Dermis microvascular lymphatic vessel endothelial cell (primary cell): ENCODE measurements at places on chromosomes 3 and 15. TPM values are rescaled to one million over a fixed set of nuclear protein-coding genes. Genes with fewer than 3 reads are reported as not detected.

DNA sequence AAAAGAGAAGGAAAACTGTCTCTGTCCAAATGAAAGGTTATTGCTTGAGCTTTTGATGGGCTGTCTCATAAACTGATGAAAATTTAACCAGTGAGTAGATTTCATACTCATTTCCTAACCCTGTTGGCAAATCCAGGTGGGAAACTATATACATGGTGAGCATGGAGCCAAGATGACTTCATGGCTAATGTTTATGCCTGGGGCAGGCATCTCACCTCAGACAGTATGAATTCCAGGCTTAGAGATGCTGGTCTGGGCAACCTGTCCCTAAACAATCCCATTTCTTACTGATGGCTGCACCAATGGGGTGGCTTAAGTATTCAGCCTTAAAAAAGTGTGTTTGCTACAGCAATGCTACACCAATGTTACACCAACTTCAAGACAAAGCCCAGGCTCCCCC is 58.1 kb downstream of the SLTM start:
- no peak for DNase-seq

DNA sequence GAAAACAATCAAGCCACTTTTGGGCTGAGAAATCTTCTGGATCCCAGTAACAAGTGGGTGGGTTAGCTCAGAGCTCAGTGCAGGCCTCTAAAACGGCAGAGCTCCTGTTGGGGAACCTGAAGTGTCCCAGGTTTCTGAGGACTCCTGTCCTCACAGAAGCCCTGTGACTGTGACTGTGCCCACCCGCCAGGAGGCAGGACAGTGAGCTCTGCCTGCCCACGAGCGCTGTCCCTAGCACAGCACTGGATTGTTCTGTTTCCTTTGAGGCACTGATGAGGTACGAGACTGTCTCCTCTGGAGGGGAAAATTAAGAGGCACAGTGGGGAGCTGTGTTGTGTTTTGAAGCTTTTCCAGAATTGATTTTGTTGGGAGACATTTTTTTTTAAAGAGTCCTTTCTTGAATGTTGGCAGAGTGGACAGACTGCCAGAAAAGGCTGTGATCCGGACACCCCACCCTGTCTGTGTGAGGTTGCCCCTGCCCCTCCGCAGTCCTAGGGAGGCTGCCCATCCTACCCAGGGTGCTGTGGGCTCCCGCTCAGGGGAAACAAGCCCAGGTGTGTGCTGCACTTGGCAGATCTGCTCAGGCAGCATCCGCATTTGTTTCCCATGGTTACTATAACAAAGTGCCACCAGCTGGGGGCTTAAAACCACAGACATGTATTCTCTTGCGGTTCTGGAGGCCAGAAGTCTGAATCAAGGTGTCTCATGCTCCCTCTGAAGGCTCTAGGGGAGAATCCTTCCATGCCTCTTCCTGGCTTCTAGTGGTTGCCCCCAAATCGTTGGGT is 66.6 kb upstream of the LARS2 start:
- no peak for DNase-seq

- DNase-seq = no peak
Measured at GRCh38 chr3:30858894-30859389, 35.5 kb downstream of the GADL1 start.

DNA sequence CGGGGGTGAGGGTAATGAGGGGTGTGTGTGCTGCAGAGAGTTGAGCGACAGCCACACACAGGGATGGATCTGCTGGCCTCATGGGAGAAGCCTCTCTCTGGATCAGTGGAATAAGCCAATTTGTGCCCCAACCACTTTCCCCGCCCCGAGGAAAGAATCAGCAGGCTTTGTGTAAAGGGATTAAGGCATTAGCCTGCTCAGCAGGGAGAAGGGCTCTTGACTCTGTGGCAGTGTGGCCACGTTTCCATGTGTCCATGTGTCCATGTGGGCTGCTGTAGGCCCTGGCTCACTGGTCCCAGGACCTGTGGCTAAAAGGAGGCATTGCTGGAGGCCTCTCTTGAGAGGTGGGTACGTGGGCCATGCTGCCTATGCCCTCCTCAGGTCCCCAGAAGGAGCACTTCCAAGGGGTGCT is 104.7 kb downstream of the HMG20A start:
- DNase-seq = no peak

GRCh38 chr15:99169769-99170311 is 65.0 kb downstream of the SYNM start:
- no peak for DNase-seq

- peak; percentile 74 for DNase-seq
Measured at GRCh38 chr15:63308947-63309346, 31.5 kb downstream of the APH1B start.

- no peak for DNase-seq
Measured at GRCh38 chr3:33456756-33457155, 16.6 kb upstream of the UBP1 start.

DNA sequence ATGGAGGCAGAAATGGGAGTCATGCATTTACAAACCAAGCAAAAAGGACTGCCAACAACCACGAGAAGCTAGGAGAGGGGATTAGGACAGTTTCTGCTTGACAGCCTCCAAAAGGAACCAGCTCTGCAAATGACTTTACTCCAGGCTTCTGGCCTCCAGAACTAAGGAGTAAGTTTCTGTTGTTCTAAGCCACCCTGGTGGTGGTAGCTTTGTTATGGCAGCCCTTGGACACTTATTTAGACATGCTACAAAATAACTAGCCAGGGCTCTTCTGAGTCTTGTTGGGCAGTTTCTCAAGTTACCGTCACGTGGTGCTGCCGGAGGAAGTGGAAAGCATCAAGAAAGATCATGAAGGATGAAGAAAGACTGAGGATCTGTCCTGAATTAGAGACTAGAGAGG is 386.5 kb downstream of the LRTM1 start:
- DNase-seq = no peak

MYNN gene
- total RNA-seq = 17.2 and 18.3 TPM in 2 replicates

ERICH6 gene
- under 0.01 TPM in 2 replicates for total RNA-seq

TGM4 gene
- 0.13 TPM in 2 replicates for total RNA-seq
